ENCODE measurements at places on chromosomes 11 and 22.

DNA sequence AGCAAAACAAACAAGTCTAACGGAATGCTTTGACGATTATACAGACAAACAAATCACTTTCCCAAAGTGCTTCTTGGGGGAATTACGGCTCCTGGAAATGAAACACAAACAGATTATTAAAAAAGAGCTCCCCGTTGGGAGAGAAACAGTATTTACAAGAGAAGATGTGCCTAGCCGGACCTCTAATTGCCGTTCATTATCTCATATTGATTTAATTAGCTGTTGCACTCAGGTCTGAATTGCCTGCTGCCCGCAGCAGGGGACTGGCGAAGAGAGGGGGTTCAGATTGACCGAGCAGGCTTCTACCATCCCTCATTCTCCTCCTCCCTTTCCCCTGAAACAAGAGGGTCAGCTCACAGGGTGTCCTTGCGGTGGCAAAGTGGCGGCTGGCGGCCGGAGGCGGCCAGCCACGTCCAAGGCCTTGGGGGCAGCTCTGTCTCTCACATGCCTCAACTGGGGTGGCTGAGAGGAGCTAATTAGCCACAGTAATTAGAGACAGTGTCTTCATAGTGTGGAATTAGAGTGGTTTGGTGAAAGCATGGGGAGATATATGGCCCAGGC is 295.1 kb downstream of the MIAT start:
- DNase-seq: peak; percentile 75

GRCh38 chr11:7485186-7486097 is at the start of gene OLFML1:
Gene OLFML1 (plus strand): TSS chr11:7485506. CDS start chr11:7485876, 370 bp downstream.
- DNase-seq: peak; percentile 61

GRCh38 chr11:59221441-59221840 is 8.7 kb upstream of the MPEG1 start:
- DNase-seq: no peak

DNA sequence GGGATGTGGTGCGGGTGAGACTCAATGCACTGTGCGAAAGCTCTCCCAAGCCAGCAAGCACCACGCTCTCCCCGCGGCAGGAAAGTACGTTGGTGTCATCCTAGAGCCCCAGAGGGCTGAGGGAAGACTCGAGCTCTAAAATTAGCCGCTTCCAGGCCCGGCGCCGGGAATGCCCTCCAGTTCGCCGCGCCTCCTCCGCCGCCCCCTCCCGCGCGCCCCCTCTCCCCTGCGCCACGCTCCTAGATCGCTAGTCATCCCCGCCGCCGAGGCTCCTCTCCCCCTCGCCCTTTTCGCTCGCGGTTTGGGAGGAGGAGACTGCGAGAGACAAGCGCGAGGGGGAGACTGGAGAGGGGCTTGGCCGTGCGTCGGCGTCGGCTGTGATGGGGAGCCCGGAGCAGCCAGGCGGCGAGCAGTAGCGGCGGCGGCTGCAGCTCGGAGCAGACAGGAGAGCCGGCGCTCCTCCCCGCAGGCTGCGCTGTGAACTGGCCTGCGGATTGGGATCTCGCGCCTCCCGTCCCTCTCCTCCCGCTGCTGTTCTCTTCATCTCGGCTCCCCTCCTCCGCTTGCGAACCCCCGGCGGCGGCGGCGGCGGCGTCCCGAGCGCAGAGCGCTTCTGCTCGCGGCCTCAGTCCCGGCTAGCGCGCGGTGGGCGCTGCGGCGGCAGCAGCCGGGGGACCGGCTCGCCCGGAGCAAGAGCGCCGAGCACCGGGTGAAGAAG is at the start of gene FAT3:
Gene FAT3, plus strand, starts transcription at position 412 of the 718 bp plus-strand sequence. CDS start 127,295 bp downstream, outside the sequence.
- peak; percentile 90 for DNase-seq

DNA sequence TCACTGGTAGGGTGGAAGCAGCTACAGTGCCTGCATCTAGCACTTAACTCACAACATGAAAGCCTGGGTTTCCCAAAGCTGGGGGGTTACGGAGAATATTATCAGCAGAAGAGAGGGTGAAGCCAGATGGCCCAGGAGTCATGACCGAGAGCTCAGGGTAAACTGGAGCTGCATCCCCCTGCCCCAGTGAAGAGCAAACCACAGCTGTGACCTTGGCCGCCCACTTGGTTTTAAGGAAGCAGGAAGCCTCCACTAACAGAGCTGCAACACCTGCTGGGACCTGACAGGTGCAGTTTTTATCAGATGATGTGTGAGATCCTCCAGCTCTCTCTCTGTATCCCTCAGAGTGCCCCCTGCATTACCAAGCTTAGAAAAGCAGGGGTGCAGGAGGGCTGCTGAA is 20.9 kb downstream of the TCP11L1 start:
- peak; percentile 32 for DNase-seq

DNA sequence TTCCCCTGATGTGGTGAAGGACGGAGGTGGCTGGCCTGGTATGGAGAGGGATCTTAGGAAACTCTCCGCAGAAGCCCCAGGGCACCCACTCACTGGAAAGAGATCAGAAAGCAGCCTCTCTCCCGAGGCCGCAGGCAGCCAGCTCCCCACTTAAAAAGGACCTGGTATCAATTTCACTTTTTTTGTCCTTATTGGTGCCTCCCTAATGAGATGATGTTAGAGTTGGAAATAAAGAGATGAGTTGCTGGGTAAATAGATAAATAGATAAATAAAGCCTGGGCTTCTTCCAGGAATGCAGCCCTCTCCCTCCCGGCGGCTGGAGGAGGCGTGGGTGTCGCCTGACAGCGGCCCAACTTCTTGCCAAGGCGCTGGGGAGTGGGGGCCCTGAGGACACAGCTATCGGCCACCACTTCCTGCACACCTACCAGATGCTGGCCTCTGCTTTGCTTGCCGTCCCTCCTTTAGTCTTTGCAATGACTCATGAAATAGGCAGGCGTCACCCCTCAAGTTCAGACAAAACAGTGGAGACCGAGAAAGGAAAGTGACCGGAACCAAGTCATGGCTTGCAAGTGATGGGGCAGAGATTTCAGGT is 42.9 kb downstream of the LINC01488 start:
- DNase-seq: peak; percentile 56

DNA sequence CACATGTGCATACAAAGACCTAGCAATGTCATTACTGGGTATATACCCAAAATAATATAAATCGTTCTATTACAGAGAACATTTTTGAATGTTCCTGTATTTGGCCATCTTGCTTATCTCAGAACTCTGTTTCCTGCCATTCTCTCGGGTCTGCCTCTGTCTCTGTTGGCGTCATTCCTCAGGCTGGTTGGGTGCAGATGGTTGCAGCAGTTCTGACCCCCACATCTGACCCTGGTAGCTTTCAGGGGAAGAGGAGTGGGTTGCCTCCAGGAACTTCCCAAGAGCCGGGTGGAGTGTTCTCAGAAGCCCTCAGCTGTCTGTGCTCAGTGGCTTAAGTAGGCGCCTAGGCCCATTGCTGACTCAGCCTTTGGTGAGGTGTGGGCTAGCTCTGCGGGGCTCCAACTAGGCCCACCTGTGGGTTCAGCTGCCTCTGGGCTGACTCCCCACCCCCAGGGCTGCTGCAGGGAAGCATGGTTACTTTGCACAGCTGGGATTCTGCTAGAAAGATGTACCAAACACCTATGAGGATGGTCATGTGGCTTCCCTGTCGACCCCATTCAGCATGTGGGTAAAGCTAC is 114.0 kb downstream of the TBC1D22A start:
- no peak for DNase-seq

- DNase-seq: no peak
Measured at GRCh38 chr11:35281169-35281688, 138.1 kb downstream of the SLC1A2 start.

DNA sequence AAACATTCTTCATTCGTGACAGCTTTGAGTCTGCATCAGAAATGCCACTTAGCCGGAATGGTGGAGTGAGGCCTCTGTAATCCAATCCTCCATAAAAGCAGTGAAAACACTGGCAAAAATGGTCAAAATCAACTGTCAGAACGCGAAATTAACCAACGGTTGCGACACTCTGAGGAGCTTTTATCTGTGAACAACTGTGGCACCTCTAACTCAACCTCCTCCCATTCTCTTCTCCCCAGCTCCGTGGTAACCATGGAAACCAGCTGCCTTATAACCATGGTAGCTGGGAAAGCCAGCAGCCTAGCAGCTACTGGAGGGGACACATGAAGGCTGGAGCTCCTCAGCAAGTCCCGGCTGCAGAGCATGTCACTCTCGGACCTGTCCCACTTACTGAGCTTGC is 20.3 kb downstream of the AP2A2 start:
- DNase-seq: peak; percentile 71

DNA sequence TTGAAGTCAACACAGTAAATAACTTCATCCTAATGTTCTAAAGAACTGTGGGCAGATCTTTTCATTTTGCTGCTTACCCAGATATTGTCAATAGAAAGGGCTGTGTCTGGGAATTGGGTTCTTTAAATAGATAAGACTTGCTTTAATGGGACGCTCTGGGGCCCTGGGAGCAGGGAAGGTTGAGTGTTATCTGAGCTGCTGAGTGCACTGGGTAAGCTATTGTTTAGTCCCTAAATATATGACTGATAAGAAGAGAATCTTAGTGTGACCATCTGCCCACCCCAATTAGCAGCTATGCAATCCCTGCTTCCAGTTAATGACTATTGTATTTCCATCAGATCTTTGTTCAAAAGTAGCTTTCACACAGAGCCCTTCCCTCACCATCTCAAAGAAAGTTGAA is 44.4 kb downstream of the ARHGAP42 start:
- peak; percentile 67 for DNase-seq

- DNase-seq: no peak
Measured at GRCh38 chr22:23080613-23081290, 10.4 kb downstream of the GNAZ start.

GRCh38 chr11:733072-733471 is 14.2 kb upstream of the TALDO1 start:
- no peak for DNase-seq

DNA sequence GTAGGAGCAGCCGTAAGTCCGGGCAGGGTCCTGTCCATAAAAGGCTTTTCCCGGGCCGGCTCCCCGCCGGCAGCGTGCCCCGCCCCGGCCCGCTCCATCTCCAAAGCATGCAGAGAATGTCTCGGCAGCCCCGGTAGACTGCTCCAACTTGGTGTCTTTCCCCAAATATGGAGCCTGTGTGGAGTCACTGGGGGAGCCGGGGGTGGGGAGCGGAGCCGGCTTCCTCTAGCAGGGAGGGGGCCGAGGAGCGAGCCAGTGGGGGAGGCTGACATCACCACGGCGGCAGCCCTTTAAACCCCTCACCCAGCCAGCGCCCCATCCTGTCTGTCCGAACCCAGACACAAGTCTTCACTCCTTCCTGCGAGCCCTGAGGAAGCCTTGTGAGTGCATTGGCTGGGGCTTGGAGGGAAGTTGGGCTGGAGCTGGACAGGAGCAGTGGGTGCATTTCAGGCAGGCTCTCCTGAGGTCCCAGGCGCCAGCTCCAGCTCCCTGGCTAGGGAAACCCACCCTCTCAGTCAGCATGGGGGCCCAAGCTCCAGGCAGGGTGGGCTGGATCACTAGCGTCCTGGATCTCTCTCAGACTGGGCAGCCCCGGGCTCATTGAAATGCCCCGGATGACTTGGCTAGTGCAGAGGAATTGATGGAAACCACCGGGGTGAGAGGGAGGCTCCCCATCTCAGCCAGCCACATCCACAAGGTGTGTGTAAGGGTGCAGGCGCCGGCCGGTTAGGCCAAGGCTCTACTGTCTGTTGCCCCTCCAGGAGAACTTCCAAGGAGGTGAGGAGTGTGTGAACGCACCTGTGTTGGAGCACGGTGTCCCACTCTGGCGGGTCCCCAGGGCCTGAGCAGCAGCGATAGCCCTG is at the start of gene TAGLN:
Gene TAGLN, plus strand, starts transcription at position 318 of the 863 bp plus-strand sequence. CDS start 3,644 bp downstream, outside the sequence.
- DNase-seq: peak; percentile 97

- no peak for DNase-seq
Measured at GRCh38 chr11:108803776-108804175, 138.9 kb downstream of the DDX10 start.

DNA sequence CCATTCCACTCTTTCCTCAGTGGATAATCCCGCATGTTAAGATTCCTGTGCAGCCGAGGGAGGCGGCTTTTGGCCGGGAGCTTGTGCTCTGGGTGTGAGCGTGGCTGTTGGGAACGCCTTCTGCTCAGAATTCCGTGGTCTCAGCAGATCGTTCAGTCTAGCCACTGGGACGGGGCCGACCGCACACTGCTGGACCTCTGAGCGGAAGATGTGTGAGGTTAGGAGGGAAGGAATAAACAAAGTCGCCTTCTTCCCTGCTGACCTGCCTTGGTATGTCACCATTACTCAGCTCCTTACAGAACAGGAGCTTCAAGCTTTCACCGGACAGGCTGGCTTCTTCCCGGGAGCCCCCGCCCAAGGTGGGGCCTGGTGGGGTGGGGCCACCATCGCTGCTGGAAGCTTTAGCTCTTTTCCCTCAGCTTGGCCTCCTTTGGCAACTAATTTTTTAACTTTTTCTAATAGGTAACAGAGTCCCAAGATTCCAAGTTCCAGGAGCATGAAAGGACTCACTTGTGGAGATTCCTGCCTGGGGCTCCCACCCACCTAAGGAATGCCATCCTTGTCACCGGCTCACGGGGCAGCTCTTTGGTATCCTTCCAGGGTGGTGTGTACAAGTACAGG is 22.5 kb upstream of the SEPTIN5 start:
- peak; percentile 79 for DNase-seq

- DNase-seq: no peak
Measured at GRCh38 chr11:125489166-125489565, 6.9 kb downstream of the FEZ1 start.

- DNase-seq: no peak
Measured at GRCh38 chr22:49959782-49960158, 802 bp upstream of the PIM3 start.

- DNase-seq: no peak
Measured at GRCh38 chr11:73454987-73455386, 78.8 kb downstream of the RELT start.

DNA sequence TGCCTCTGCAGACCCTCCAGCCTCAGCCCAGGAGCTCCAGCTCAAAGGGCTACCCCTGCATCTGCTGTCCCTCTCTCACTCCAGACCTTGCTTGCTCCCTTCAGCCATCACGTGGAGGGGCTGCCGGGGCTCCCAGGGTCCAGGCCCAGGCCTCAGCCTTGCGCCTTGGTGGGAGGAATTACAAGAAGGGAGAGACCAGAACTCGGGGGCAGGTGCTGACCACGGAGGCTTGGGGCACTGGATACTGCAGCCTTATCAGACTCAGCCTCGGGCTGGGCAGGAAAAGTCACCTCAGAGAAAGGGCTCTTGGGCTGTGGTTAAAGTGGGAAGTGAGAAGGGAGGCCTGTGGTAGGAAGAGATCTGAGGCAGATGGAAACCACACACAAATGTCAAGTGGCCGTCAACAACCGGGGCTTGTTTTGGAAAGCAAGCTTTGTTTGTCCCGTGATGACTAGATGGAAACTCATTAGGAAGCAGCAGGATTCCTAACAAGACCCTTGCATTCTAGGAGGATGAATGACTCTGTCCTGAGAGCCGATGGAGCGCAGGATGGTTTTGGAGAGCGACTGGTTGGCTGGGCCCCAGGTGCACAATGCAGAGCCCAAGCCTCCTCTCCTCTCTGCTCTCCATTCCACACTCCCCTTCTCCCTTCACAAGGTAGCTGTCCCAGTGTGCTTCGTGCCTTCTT is 1321.7 kb downstream of the TBC1D22A start:
- DNase-seq: peak; percentile 76

All from endodermal cell (in vitro differentiated cells).